ENCODE measurements at places on chromosomes 16 and 17.
A peak's percentile ranks its signal among the peaks of the same experiment; 100 is the strongest.

GRCh38 chr17:48663134-48663924, 37.2 kb upstream of the HOXB9 start:
- DNase-seq = no peak

- DNase-seq = no peak
Observed at GRCh38 chr16:65342231-65342866, 220.5 kb upstream of the CDH11 start.

DNA sequence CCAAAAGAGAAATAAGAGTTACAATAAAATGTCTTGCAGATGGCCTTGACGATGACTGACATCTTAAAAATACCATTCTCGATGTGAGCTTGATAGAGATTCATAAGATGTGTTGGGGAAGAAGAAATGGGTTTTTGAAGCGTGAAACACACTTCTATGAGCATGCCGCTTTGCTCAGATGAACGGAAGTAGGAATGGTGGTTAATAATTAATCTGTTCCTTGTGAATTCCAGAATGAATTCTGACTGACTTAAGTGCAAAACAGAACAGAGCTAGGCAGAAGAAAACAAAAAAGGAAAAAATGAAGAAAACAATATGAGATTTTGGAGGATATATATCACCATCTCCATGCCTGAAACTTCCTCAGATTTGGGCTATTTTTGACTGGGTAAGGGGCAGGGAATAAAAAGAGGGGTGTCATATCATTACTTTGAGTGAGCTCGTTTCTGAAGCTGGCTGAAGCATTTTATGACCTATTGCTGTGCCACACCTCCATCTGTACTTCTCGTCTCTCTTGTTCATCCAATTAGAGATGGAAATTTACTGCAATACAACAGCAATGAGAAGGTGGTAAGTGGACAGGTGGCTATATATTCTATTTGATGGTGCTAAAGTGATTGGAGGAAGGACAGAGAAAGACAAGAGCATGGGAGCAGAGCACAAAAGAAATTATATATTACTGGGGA, 1152.0 kb upstream of the CDH8 start:
- DNase-seq = no peak

GRCh38 chr17:42387661-42388380, 421 bp downstream of the STAT3 start:
- DNase-seq = peak; percentile 61

GRCh38 chr16:81440888-81441761, 3.5 kb upstream of the CMIP start:
- DNase-seq = no peak

DNA sequence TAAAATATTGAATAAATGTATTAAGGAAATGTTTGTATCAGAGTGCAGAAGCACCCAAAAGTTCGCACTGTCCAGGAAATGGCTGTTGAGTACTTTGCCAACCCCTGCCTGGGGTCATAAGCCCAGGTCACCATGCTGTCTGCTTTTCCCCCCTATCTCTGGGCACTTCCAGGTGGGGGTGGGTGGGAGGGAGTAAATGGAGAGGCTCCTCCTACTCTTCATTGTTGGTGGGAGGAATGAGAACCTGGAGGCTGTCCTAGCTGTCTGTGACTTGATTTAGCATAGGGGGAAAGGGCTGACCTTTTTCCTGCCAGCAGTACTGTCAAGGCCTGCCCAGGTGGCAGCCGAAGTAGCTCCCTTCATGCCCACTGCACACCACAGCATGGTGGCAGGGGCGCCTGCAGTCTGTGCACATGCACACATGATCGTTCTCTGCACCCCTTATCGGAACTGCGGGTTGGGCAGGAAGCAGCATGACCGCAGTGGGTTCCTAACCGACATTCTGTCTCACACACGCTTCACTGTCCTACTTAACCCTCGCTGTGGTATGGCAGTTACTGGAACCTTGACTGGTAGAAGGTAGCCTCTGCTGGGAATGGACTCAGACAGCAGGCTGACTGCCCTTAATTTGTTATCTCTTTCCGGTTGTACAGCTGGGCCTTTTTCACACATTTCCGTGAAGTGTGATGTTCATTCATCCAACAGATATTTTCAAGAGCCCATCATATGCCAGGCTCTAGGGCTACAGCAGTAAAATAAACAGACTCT, 41.5 kb downstream of the LDHD start:
- DNase-seq = peak; percentile 73

- DNase-seq = no peak
Observed at GRCh38 chr16:85437166-85438052, 175.7 kb upstream of the GSE1 start.

DNA sequence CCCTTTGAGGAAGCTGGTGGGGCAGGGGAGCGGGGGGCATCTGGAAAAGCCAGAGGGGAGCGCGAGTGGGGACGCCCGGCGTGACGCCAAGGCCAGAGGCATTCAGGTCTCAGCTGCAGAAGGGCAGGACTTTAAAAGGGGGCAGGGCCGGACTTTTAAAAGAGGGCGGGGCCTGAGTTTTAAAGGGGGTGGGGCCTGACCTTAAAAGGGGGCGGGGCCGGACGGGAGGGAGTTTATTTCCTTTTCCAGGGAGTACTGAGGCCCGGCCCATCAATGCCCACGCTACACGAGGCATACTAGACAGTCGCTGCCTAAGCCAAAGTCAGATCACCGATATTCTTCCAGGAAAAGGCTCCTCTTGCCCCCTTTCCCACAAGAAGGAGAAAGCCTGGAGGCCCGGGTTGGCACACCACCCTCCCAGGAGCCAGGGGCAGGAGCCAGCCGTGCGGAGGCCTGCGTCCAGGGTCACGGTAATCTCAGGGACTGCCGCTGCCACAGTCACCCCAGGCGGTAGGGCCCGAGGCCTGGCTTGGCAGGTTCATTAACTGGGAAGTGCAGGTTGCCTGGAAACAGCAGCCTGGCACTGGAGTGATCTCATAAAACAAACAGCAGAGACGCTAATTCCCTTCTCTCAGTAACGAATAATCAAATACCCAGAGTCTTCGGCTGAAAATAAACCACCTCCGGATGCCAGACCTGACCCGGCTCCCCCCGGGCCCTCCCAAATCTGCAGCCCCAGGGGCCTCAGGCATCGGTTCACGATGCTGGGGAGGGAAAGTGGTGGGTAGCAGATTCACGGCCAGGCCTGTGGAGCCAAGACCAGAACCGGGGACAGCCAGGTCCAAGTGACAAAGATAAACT, 90.7 kb downstream of the TIMM22 start:
- no peak for DNase-seq

DNA sequence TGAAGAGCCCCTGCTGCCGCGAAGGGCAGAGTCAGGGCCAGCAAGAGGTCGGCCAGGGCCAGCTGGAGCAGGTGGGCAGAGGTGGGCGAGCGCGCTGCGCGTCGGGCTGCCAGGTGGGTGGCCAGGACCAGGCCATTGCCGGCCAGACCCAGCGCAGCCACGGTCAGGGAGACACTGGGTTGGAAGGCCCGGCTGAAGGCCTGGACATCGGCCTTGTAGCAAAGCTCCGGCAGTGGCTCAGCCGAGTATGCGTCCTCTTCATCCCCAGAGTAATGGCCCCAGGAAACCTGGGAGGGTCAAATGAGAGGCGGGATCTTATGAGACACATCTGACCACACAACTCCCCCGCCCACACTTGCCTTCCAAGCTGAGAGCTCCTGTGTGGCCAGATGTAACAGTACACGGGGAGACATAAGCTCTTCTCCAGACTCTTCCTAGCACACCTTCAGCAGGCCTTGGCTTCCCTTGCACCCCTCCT, 1.3 kb downstream of the CCR10 start:
- no peak for DNase-seq

DNA sequence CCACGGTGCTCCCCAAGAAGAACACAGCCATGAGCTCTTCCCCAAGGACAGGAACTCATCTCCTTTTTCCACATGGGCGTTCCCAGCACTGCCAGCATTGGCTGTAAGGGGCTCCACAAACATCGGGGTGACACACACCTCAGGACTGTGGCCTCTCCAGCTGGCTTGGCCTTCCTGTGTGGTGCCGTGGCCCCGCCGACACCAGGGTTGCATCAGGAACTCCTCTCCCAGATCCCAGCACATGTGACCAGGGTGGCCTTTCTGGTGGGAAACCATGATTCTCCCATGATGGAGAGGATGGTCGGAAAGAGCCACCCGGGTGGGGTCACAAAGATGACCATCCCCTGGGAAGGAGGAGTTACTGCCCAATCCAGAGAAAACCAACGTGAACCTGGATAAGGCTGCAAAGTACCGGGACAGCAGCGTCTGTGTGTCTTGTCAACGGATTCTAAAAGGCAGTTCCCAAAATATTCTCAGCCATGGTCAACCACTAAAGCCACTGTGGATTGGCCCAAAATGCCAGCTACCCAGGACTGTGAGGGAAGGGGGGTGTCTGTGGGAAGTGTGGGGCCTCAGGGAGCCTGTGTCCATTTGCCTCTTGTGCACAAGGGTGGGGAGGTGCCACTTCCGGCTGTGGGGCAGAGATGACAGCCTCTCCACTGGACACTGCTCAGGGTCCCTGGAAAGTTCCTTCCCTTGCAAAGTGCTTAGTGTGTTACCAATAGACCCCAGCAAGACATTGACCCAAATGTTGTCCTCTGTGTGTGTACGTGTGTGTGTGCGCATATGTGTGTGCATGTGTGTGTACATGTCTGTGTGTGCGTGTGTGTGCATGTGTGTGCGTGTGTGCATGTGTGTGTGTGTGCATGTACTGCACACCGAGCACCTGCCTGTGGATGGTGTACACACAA, 78.0 kb upstream of the CBX4 start:
- DNase-seq = no peak

GRCh38 chr17:73011016-73011486, 81.4 kb downstream of the SLC39A11 start:
- DNase-seq = no peak

DNA sequence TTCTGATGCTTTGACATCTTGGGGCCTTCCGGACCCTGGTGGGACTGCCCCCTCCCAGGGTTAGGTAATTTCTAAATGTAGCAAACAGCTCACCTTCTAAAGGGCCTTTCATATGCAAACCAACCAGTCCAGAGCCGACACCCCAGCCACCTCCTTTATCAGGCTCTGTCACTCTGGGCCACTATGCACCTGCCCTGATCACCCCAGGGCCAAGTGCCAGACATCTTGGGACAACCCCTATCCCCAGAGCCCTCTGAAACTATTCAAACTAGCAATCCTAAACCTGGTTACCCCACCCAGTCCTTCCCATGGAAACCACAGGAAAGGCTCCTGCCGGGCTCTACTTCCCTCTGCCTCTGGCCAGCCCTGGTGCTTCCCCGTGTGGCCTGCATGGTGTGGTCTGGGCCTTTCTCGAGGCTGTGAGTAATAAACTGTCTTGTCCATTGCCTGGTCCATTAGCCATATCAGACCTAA, 91.2 kb upstream of the TNRC6C start:
- DNase-seq = no peak

GRCh38 chr16:19923396-19923795, 38.7 kb upstream of the GPRC5B start:
- no peak for DNase-seq

DNA sequence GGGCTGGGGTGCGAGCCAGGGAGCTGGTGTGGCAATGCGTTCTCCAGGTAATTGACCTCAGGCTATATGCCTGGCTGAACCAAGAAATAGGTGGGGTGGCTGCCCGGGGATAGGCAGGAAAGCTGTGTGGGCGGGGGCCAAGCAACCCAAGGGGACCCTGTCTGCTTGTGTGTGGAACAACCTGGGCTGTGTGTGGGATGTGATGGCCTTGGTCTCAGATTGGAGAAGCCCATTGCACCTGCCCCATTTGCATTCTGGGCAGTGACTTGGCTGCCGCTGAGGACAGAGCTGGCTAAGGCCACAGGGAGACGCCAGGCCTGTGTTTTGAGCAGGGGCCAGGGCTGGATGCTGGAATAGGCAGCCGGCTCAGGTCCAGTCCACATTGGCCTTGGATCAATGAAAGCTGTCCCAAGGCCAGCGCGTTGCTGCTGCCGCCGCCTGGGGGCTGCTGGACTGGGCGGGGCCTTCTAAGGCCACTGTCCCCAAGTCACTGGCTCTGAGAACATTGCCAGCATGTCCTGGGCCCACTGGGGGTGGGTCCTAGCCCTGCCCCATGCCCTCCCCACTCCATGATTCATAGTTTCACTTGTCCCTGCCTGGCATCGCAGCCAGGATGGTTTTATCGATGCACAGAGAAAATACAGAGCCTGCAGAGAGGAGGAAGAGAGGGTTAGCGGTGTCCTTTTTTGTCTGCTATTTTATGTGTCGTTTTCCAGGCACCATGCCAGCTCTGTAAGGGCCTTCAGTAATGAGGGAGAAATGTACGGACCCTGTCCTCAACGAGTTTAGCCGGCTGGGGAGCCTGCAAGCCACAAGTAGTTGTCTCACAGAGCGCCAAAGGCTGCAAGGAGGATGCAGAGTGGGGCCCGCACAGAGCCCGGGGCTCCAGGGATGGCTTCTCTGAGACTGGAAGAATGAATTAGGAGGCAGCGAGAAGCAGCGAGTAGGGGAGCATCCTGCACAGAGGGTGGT, 43.9 kb downstream of the NKD1 start:
- DNase-seq = no peak

DNA sequence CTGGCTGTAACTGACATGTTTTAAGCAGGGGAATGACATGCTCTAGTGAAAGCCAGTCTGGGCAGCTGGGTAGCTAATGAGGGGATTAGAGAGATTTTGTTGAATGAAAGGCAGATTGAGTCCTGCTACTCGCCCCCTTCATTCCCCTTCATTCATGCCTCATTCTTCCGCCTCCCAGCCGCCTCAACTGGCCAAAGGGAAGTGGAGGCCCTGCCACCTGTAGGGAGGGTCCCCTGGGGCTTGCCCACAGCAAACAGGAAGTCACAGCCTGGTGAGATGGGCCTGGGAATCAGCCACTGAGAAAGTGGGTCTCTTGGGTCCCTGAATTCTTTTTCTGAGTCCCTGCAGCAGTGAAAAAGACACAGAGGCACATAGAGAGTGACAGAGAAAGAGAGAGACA, 1.1 kb upstream of the CD19 start:
- DNase-seq = no peak

GRCh38 chr17:50328363-50329325, 17.3 kb upstream of the XYLT2 start:
- no peak for DNase-seq

GRCh38 chr16:27706866-27707685, 157.1 kb downstream of the KATNIP start:
- no peak for DNase-seq

DNA sequence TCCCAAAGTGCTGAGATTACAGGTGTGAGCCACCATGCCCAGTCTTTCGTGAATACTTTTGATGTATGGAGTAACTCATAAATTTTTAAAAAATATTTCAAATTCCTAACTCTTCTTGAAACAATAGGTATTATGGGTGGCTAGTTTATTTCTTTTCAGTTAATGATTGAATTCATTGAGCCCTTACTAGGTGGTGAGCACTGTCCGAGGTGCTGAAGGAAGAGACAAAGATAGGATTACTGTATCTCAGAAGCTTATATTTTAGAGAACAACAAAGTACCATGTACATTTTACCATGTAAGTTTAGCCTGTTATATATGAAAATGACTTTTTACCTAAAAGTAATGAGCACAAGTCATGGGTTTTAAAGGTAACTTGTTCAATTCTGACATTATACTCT, 418.3 kb downstream of the NPIPA7 start:
- DNase-seq = no peak
